ENCODE measurements at places on chromosomes 1 and 21.

DNA sequence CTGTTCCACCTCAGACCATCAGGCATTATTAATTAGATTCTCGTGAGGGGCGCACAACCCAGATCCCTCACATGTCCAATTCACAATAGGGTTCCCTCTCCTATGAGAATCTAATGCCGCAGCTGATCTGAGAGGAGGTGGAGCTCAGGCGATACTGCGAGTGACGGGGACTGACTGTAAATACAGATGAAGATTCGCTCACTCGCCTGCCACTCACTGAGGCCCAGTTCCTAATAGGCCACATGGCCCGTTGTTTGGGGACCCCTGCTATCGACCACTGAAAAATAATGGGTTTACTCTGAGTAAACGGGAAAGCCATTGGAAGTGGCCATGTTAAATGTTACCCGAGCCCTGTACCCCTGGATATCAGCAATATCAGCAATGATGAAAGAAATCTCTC, 65.9 kb downstream of the GRIK1 start:
- no peak for DNase-seq

DNA sequence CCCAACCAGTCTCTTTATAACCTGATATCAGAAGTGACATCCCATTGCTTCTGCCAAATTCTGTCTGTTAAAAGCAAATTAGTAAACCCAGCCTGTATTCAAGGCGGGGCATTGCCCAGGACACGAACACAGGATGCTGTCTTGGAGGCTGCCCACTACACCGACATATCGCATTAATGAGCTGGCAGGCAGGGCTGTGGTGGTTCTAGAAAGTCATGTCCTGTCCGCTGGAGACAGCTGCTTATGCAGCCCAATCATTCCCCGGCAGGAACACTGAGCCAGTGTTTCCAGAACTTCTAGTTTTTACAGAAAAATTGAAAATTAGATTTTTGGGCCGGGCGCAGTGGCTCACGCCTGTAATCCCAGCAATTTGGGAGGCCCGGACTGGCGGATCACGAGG, 19.3 kb downstream of the C1orf167 start:
- DNase-seq, result no peak

GRCh38 chr1:223142269-223142668, 779 bp downstream of the TLR5 start:
- DNase-seq, result no peak

DNA sequence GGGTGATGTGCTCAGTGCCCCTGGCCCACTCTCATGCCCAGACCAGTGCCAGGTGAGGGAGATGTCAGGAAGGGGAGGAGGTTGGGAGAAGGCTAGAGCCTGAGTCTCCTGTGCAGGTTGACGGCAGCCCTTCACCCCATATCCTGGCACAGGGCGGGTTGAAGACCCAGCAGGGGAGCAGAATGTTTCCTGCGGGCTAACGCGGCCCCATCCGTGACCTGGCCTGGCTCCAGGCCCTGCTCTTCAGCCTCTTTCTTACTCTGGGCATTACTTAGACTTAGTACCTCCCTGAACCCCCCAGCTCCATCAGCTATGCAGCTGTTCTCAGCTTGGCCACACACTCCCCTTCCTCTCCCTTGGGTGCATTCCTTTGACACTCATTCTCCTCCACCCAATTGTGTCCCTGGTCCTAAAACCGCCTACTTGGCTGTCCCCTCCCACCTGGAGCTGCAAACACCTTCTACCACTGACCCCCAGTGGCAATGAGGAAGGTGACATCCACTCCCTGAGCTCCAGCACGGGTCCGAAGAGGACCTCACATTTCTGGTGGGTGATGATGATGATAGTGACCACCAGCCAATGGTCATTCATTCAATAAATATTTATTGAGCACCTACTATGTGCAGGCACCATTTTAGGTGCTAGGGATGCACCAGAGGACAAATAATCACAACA, 179.0 kb downstream of the PTPRU start:
- DNase-seq, result peak; percentile 24

DNA sequence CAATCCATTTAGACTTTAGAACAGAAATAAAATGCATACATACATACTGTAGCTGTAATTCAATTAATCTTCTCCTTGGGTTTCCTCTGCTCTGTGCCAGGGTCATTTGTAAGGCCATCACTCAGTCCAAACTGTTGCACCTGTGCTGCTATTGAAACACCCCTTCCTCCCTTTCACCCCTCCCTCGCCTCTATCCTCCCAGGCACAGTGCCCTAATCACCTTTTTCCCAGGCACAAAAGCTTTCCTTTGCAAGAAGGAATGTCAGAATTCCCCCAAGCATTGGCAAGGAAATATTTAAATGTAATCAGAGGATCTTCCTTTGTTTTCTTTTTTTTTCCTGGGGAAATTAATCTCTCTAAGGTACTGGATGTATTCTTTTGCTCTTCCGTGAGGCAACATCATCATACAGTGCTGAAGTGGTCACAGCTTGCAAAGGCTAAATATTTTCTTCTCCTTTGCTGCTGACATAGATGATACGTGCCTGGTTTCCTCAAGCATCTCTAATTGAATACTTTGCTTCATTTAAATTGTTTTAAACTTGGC, 339.3 kb upstream of the NR5A2 start:
- DNase-seq, result no peak

GRCh38 chr1:84166797-84167196, 22.7 kb downstream of the PRKACB start:
- no peak for DNase-seq

DNA sequence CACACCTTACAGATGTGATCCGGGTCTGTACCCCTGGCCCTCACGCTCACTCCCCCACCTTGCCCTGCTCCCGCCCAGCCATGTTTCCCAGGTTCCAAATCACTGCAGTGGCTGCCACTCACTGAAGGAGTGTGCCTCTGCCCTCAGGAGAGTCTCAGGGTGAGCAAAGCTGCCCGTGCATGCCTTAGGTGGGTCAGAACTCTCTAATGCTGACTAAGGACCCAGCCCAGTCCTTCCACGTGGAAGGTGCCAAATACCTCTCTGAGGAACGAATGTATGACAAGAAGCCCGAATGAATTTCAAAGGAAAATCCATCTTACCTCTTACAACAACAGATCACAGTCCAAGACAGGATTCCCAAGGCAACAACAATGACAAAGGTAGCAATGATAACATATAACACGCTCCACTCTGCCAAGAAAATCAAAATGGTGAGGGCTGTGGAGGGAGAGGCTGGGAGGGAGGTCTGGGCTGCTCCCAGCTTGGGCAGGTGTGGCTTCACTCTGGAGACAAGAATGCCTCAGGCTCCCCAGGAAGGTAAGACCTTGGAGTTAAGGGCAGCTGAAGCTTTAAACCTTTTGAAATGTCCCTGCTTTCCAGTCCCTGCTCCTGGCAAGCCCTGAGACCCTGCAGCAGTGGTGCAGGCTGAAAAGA, 115.2 kb downstream of the KIAA0319L start:
- no peak for DNase-seq

DNA sequence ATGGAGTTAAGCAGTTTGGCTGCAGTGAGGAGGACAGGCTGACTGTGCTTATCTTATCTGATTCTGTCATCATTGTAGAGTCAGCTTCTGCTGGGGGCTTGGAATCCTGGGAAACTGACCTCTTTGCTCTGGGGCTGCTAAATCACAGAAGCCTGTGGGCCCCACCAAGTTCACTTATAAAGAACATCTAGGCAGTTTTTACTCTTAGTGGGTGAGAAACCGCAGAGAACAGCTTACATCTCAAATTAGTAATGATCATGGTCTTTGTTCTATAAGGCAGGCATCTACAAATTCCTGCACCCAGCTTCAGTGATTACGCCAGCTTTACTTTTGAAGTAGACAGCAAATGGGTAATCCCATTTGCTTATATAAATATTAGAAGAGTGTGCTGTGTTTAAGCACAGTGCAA, 75.7 kb downstream of the ZC3H11B start:
- DNase-seq, result no peak

GRCh38 chr1:117646007-117646811, 40.4 kb downstream of the TENT5C start:
- no peak for DNase-seq

DNA sequence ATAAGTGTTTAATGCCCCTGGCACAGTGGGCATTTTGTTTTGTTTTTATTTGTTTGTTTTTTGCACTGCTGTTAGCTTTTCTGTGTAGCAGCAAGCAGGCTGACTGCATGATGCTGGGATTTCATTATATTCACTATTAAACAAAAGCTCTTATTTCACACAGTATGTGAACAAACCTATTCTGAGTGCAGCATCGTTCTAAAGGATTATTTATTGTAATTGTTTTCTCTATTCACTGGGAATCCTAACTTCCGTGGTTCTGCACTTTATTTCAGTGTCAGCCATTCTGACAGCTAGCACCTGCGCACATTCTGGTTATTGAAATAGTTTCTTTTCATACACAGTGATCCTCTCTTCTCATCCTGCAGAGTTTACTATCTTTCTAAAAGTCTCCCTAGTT, 595.0 kb downstream of the NEGR1 start:
- no peak for DNase-seq

GRCh38 chr1:31752258-31752657, 11.9 kb downstream of the ADGRB2 start:
- DNase-seq, result no peak

DNA sequence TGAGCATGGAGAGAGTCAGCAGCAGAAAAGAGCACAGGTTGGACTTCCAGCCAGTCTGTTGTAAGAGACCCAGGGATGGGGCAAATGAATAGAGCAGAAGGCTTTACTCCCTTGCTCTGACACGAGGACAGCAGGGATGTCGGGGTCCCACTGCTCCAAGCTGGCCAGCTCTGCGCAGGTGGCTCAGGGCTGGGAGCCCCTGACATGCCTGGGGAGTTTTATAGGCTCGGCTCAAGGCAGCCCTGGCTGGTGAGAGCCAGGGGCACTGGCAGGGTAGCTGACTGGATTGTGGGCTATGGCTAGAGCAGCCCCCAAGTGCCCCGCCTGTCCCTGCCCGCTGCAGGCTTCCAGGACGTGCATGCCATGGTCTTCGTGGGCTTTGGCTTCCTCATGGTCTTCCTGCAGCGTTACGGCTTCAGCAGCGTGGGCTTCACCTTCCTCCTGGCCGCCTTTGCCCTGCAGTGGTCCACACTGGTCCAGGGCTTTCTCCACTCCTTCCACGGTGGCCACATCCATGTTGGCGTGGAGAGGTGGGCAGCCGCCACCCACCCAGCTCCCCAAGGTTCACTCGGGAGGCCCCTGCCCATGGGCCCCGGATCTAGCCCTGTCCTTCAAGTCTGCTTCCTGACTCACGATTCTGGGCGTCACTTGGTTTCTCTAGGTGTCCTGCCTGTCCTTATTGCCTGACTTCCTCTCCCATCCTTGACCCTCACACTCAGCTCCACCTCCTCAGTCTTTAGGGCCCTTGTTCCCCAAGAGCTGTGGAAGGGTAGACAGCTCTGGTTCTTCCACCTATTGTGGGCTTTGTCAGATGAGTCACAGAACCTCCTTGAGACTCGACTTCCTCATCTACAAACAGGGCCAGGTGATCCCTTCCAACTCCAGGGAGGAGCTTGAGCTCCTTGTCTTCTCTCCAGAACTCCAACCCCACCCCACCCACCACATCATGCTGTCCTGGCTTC, 8.2 kb downstream of the RHBG start:
- DNase-seq, result peak; percentile 44

DNA sequence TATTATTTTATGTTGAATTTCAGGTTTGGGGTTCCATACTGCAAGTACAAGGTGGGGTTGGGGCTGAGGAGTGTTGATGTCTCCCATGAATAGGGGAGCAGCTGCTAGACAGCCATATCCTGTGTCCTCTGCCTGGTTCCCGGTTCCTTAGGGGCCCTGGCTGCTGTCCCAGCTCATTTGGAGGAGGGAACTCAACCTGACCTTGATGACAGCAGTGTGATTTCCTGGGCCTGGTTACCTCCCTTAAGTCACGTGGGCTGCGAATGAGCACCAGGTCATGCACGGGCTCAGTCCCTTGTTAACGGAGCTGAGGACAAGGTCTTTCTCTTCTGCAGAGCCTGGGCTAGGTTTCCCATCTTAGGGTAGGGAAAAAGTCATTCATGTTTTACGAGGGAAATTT, 85.1 kb downstream of the MTR start:
- no peak for DNase-seq

DNA sequence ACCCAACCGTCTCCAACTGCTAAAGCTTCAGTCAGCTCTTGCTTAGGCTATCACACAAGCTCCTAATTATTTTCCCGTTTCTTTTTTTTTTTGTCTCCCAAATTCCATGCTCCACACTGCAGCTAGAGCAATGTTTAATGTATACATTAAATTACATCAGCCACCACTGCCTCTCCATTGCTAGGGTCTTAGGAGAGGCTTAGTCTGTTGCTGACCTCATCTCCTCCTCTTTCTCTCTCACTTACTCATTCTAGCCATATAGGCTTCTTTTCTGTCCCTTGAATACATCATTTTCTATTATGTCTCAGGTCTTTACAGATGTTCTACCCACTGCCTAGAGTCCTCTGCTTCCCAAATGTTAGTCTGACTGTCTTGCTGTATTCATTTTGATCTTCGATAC, 138.1 kb upstream of the ST6GALNAC5 start:
- no peak for DNase-seq

DNA sequence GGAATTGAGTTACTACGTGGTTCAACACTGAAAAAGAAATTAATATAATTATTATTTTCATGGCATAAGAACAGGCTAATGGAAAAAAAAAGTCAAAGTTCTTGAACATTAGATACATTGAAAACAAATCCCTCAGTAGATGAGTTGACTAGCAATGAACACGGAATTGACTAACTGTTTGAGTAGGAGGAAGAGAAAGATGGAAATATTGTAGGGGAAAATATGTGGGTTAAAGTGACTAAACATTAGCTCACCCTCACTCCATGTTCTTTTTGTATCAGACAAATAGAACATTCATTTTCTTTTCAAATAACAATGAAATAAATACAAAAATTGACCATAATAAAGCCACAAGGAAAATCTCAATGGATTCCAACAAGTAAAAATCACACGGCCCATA, 84.3 kb downstream of the KCNK2 start:
- no peak for DNase-seq

DNA sequence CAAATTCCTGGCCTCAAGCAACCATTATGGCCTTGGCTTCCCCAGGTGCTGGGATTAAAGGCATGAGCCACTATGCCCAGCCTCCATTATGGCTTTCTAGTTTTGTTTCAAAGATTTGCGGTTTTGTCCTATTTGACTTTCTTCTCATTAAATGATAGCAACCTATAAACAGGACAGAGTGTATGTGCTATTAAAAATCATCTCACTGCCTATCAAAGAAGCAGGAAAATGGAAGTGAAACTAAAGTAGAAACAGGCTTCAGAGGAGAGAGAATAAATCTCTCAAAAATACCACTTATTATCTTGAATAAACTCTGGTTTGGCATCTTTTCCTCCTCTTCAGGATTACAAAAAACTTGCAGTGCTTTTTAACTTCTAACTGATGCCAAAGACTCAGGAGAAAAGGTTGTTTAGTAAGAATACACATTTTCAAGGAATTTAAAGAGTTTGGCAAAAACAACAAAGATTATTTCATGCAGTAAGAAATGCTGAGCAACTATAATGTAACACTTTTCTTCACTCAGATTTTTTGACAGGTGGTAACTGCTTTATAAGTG, 28.7 kb downstream of the ACBD3 start:
- DNase-seq, result no peak

- DNase-seq, result peak; percentile 48
These were observed 7.6 kb downstream of the GPA33 start for GRCh38 chr1:167082511-167083027.

Measured in NB4 (cell line).